ENCODE measurements at places on chromosomes 16 and 17.

DNA sequence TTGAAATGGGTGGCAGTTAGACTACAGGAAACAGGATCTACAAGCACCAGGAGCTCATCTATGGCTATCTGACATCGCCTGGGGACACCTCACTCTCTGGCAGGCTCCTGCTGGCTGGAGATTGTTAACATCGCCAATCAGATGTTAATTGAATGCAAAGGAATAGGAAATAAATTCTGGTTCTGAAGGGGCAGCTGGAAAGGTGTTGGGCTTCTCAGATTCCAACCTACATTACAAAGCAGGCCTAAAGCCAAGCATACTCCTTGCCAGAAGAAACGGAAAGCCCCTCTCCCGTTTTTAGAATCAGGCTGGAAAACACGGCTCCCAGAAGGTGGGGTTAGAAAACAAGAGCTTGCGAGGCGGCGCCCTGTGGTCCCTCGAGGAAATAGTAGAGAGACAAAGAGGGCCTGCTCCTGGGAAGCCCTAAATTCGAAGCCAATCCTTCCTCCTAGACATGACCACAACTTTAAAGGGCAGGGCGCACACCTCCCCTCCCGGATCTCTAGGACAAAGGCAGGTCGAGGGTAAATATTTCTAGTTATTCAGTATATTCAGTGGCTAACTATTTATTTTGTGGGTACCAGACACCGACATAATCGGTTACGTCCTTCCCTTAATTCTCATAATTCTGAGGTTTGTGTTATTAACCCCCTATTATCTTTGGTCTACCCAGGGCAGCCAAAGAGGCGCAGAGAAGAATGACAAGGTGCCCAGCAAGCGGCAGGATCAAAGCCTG, 763 bp upstream of the TOM1L1 start:
- DNase-seq, result no peak

- no peak for DNase-seq
Observed at GRCh38 chr17:60332574-60332973, 59.4 kb downstream of the USP32 start.

DNA sequence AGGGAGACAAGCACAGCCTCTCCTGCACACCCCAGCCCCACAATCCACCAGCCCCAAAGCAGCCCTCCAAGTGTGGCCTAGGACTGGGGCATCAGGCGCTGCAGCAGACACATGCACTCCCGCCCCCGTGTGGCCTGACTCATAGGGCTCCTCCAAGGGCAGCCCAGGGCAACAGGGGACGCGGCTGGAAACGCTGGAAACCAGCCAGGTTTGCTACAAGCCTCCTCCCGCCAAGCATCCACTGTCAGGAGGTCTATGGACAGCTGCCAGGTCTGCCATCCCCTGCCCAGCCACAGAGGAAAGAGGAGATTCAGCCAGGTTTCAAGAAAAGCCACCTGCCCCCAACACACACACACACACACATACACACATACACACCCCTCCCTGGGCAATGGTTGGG, 25.8 kb downstream of the SRCIN1 start:
- DNase-seq, result no peak

GRCh38 chr17:305090-305976, 47.3 kb downstream of the RPH3AL start:
- no peak for DNase-seq

GRCh38 chr17:8785547-8786413, 13.4 kb downstream of the MFSD6L start:
- DNase-seq, result peak; percentile 42

GRCh38 chr16:57842601-57843000, 40.3 kb upstream of the KIFC3 start:
- DNase-seq, result no peak

GRCh38 chr17:14488958-14489550, 188.2 kb downstream of the HS3ST3B1 start:
- no peak for DNase-seq

- no peak for DNase-seq
Observed at GRCh38 chr17:78138204-78139060, 7.8 kb upstream of the C17orf99 start.

DNA sequence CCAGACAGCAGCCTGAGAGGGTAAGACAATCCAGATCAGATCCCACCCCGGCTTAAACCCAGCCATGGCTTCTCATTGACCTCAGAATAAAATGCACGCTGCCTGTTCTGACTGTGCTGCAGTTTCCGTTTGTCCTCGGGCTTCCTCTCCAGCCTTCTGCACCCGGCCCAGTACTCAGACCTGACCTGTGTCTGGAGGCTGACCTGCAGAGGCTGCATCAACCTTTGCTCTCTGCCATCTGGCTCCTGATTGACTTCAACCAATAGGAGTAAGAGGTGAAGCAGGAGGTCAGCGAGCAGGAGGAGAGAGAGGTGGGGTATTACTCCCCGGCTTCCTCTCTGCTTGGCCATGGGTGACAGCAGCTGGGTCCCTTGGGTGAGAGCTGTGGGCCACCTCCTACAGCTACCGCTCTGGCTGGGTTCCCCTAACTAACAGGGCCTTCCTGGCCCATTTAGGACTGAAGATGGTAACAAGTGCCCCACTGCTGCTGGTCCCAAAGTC, 46.7 kb downstream of the C16orf82 start:
- no peak for DNase-seq

- no peak for DNase-seq
Observed at GRCh38 chr17:19540706-19541370, 7.2 kb downstream of the SLC47A1 start.

- no peak for DNase-seq
Observed at GRCh38 chr17:72687886-72688285, 404.6 kb downstream of the SLC39A11 start.

DNA sequence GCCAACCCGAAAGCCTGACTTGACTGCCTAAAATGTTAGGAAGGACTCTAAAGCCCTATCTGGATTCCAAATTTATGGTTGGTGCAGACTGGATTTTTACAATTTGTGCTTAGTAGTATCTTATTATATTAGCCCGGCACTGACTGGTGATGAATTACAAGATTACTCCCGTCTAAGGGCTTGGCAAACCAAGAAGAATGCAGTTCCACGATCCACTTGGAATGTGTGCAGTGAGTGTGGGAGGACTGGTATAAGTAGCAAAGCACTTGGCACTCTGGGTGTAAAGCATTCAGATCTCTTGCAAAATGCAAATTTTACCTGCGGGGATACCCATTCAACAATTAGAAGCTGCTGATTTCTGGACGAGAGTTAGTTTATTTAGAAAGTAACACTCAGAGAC, 539.4 kb downstream of the MAF start:
- no peak for DNase-seq

GRCh38 chr17:1123393-1123831, 56.4 kb downstream of the ABR start:
- no peak for DNase-seq

DNA sequence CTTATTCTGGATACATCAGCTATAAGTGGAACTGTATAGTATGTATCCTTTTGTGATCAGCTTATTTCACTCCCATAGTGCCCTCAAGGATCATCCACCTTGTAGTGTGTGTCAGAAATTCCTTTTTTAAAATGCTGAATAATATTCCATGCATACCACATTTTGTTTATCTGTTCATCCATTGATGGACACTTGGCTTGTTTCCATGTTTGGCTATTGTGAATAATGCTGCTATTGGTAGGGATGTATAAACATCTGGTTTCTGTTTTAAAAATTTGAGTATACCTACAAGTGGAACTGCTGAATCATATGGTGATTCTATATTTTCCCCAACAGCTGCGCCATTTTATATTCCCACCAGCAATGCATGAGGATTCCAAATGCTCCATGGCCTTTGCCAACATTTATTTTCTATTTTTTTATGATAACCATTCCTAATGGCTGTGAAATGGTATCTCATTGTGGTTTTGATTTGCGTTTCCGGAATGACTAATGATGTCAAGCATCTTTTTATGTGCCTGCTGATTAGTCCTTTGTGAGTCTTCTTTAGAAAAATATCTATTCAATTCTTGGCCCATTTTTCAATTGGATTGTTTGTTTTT, 11.6 kb downstream of the RCVRN start:
- DNase-seq, result no peak

GRCh38 chr17:57290981-57291380, 34.7 kb downstream of the MSI2 start:
- no peak for DNase-seq

- no peak for DNase-seq
Observed at GRCh38 chr16:10741844-10742243, 1.8 kb upstream of the NUBP1 start.

DNA sequence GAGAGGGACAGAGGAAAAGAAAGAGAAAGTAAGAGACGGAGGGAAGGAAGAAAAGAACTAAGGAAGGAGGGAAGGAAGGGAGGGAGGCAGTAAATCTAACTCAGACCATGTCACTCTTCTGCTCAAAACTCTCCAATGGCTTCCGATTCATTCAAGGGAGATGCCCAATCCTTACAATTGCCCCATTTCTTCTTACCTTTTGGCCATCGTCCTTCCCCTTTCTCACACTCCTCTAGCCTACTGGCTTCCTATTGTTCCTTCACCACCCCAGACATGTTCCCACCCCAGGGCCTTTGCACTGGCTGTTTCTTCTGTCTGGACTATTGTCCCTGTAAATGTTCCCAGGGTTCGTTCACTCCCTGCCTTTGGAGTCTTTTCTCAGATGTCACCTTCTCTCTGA, 72.3 kb downstream of the TOX3 start:
- DNase-seq, result no peak

DNA sequence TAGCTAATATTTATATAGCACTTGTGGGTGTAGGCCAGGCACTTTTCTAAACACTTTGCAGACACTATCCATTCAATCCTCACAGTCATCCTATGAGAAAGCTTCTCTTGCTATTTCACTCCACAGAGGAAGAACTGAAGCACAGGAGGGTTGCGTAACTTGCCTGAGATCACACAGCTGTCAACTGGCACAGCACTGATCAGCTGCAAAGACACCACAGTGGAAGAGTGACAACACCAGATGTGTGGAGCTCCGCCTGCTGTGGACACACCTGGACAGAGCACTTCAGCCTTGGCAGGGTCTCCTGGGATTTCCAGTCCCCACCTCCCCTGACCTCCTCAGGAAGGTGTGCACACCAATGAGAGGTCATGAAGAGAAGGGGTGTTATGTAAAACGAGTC, 13.3 kb upstream of the CNEP1R1 start:
- no peak for DNase-seq

DNA sequence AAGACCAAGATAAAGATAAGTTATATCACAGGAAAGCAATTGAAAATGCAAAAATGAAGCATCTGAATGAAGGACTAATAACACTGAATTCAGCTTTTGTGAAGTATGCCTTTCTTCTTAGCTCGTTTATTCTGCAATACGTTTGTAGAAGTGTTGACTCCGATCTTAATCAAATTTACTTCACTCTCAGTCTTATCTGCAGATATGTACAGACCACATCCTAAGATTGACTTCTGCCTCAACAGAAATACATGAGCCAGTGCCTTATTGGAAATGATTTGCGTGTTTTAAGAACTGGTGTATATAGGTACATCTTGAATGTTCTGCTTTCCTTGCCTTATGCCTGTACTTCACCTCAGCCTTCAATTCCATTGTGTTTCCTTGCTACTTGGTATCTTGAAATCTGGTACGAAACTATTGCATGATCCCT, 1.3 kb downstream of the ATF7IP2 start:
- DNase-seq, result no peak

- DNase-seq, result no peak
Observed at GRCh38 chr16:3007059-3007956, 5.4 kb upstream of the CLDN9 start.

GRCh38 chr16:48949636-48950035, 332.0 kb downstream of the CBLN1 start:
- no peak for DNase-seq

DNA sequence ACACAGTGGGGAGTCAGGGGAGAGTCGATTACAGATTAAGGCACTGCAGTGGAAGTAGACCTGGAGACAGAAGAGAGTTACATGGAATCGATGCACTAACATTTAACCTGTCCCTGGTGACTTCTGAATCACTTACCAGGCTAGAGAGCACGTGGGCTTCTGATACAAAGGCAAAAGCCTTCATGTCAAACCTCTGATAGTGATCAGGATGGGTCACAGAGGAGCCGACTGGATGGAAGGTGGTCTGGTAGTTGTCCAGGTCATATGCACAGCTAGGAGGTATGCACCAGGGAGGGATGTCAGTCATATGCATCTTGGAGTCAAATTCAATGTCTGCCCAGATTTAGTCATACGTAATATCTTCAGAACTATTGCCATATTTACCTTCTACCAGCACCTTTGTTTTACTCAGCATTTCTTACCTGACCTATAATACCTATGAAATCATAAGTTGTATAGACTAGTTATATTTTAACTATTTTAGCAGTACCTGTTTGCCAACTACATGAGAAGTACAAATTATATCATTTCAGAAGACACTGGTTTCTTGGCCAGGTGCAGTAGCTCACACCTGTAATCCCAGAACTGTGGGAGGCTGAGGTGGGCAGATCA, 11.7 kb downstream of the ZP2 start:
- no peak for DNase-seq

- DNase-seq, result no peak
Observed at GRCh38 chr16:23257682-23258081, 44.4 kb upstream of the SCNN1B start.

DNA sequence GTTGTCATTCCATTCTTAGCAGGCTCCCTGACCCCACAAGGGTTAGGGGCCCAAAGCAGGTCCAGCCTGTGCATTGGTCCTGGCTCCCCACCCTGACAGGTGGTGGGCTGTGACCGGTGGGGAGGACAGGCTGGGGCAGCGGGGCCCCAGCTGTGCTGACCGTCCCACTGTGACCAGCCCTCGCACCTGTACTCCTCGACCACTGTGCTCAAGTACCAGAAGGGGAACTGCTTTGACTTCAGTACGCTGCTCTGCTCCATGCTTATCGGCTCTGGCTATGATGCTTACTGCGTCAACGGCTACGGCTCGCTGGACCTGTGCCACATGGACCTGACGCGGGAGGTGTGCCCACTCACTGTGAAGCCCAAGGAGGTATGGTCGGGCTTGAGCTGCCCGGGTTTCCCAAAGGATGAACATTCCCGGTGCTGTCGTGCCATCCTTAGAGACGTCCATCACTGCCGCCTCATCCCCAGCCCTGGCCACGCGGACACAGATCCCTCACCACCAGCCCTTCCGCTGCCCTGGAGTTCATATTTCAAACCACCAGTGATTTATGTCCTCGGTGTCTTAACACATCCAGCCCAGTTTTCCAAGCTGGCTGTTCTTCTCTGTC, 7.3 kb downstream of the DRC7 start:
- no peak for DNase-seq

DNA sequence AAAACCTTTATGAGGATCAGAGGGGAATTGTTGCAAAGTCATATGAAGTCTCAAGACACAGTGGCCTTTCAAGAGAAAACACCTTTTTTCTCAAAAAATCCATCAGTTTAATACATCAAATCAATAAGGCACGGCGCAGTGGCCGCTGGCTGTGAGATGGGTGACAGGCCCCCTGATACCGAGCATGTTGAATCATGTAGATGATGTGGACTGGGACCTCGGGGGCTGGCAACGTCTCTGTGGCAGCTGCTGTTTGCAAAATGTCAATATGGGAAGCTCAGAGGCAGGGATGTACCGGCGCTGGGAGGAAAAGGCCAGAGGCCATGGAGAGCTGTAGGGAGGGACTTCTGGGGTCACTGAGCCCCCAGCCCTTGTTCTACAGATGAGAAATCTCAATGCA, 169.1 kb downstream of the GSG1L start:
- DNase-seq, result no peak

- DNase-seq, result no peak
Observed at GRCh38 chr16:31080756-31081419, 6.7 kb downstream of the ZNF646 start.

All from anterior cingulate cortex (tissue), 58 donors.